ENCODE measurements at places on chromosomes 3 and 15.
A peak's percentile ranks its signal among the peaks of the same experiment; 100 is the strongest.

GRCh38 chr3:170563712-170564423 lies 22.0 kb downstream of the SLC7A14 start:
- no peak for DNase-seq

DNA sequence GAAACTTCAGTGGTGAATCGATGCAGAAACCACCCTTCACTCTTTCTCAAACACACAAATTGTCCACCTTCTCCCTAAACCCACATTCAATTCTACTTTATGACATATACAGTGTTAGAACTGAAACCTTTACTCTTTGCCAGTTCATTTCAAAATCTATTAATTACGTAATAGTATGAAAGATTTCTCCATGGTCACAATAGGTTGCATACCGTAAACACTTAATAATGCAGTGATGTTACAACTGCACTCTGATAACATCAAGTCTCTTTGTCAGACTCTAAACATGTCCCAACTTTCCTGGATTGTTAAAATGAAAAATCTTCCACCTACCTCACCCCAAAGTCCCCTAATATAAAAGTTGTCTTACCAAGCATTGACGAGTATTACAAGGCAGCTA lies 111.8 kb upstream of the PROK2 start:
- no peak for DNase-seq

GRCh38 chr3:31165399-31165860 lies 271.0 kb upstream of the GADL1 start:
- DNase-seq = no peak

DNA sequence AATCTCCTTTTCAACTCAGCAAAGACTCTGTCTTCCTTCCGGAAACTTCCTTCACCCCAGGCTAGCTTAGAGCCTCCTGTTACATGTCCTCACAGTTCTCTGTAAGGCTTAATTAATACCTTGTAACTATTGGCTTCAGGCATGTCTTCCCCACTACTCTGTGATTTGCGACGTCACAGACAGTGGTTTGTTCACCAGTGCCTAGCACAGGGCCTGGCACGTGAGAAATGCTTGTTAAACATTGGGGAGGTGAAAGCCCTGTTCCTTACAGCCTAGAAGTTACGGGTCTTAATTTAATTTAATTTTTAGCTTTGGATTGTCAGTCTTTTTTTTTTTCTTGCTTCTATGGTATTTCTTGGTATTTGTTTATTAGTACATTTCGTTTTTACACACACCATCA lies 36.4 kb upstream of the CACNA2D3 start:
- no peak for DNase-seq

DNA sequence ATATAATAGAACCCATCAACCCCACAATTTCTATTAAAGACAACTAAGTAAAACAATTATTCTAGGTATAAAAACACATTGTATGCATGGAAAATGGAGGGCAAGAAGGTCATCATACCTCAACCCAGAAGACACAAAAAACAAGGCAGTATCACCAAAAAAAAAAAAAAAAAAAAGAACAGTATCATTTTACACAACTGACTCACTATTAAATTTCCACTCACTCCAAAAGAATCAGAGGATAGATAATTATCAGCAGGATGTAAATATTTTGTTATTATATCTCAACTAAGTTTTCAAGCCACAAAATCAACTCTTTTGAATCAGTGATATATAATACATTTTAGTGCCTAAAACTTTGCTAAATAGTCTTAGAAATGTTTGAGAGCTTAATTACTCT lies 55.0 kb downstream of the CLASP2 start:
- DNase-seq = no peak

- DNase-seq = no peak
Measured at GRCh38 chr3:123587401-123587800, 2.5 kb upstream of the HACD2 start.

DNA sequence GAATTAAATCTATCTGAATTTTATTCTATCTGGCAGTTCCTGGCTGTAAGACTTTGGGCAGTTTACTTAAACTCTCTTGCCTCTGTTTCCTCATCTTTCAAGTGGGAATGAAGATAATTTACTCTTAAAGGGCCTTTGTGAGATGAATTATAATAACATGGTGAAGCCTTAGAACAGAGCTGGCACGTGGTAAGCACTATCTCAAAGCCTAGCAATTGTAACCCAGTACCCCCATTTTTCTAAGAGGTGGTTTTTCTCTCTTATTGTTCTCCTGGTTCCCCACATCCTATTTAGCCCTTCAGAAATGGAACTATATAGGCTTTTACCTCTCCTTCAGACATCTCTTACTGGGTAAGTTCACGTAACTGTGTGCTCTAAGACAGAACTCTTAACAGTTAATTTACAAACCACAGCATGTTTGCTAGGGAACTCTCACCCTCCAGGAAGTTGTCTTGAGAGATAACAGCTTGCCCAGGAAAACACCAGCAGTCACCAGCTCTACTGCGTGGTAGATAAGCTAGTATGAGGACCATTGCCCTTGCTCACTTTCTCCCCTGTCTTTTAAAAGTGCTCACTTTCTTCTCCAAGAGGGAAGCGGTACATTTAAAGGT lies 12.3 kb upstream of the CRBN start:
- DNase-seq = no peak

GRCh38 chr15:78237146-78237545 lies 2.8 kb upstream of the ACSBG1 start:
- no peak for DNase-seq

- DNase-seq = no peak
Measured at GRCh38 chr15:93730724-93731123, 500.6 kb upstream of the MCTP2 start.

GRCh38 chr3:184541886-184542562 lies 19.6 kb upstream of the EPHB3 start:
- no peak for DNase-seq

GRCh38 chr3:119795849-119796248 lies 13.9 kb downstream of the NR1I2 start:
- DNase-seq = no peak

- DNase-seq = peak; percentile 43
Measured at GRCh38 chr3:111616417-111617105, 21.4 kb upstream of the ZBED2 start.

DNA sequence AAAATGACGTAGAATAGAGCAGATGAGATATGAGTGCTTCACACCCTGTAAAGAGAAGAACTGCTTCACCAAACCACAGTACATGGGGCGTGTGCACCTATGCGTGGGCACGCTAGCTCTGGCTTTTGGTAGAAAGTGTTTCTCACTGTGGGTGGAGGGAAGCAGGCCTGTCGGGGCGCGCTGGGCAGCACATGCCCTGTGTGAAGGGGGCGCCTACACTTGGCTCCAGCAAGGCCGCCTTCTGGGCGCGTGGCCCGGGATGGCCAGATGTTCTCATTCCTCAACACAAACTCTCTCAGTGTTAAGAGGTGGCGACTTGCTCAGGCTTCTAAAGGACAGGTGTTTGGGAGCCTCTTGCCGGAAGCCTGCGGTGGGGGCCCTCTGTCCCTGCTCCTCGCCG lies 90.0 kb downstream of the FBLN2 start:
- DNase-seq = no peak

DNA sequence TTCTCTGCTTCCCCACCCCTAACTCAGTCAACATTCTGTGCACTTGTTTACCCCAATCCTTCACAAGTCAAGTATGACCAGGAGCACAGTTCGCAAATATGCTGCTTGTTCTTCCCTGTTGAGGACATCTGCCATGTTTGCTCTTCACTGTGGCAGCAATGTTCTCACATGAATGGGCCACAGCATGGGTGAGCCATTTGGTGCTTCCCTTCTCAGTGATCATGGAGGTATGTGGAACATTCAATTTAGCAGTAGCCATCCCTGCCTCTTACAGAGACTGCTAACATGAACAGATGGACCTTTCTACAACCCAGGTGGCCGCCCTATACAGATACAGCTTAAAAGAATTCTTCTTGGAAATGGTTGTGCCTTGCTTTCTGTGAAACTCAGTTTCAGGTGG lies 660.1 kb upstream of the SGO1 start:
- no peak for DNase-seq
